ENCODE measurements at places on chromosomes 11 and 22. TPM values are rescaled to one million over a fixed set of nuclear protein-coding genes. Genes with fewer than 3 reads are reported as not detected.

Gene POTEH
- not detected for total RNA-seq

Gene PLAAT5
- total RNA-seq: 1.2 TPM

Gene CNIH2
- 4.9 TPM for total RNA-seq

Gene UBE2L3
- 63.4 TPM for total RNA-seq

Gene TEX54
- total RNA-seq: 0.95 TPM

Gene CCDC87
- total RNA-seq: 1.0 TPM

Gene SCGB1D2
- total RNA-seq: not detected

Gene C11orf91
- not detected for total RNA-seq

Gene SYT13
- total RNA-seq: 6.0 TPM

Gene TBX10
- not detected for total RNA-seq
